Spleen (tissue), 13 donors: ENCODE measurements at places on chromosomes 6 and 20.
A peak's percentile ranks its signal among the peaks of the same experiment; 100 is the strongest.

DNA sequence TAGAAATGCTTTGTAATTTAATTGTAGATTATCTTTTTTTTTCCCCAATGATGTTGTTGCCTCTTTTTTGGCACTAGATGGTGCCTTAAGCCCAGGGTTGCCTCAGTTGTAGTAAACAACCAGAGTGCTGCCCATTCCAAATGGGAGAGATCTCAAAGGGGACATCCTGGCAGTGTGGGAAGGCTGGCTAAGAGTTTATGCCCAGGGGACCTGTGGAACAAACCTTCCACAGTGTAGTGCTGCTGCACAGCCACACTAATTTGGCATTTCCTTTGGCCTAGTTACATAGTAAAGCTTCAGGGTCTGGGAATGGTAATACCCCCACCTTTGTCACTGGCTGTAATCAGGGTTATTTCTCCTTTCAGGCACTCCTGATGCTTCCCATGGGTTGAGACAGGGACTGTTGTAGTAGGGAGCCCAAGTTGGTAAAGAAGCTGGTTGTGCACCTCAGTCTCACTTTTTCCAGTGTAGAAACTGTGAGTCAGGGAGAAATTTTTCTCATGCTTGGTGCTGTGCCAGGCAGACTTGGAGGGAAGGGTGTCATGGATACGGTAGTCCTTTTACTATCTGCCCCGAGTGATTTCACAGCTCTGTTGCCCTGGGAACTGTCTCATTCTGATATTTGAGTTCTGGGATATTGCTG lies 177.8 kb upstream of the ECI2 start:
- no peak for DNase-seq

DNA sequence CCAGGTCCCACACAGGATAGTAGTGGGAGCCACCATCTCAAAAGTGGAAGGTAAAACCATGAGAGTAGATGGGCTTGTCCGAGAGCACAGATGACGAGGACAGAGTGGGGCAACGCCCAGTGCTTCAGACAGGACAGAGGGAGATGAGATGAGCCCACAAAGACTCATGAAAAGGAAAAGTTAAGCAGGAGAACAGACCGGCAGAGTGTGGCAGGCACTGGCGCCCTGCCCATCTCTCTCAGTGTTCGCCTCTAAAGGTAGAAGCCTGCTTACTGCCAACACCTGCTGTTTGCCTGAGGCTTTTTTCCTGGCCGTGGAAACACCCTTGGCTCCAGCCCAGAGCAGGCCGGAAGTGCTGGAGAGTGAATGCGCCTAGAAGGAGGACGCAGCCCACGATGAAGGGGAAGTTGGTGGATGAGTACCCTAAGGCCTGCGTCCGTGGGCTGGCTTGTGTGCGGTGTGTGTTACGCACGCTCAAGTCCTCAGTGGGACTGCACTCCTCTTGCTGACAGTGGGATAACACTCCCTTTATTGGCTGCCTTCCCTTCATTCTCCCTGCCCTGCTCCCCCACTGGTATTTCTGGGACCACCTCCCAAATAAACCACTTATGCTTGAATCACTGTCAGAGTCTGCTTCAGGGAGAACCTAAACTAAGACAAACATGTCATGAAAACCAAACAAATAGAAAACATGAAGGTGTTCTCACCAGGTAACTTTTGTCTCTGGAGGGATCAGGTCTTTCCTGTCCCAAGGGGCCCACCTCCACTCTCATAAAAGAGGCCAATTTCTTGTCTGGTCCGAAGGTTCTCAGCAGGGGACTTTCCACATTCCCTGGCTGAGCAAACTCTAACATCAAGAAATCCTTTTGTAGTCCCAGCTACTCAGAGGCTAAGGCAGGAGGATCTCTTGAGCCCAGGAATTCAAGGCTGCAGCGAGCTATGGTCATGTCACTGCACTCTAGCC lies 9.1 kb upstream of the FOXP4 start:
- DNase-seq, result no peak

DNA sequence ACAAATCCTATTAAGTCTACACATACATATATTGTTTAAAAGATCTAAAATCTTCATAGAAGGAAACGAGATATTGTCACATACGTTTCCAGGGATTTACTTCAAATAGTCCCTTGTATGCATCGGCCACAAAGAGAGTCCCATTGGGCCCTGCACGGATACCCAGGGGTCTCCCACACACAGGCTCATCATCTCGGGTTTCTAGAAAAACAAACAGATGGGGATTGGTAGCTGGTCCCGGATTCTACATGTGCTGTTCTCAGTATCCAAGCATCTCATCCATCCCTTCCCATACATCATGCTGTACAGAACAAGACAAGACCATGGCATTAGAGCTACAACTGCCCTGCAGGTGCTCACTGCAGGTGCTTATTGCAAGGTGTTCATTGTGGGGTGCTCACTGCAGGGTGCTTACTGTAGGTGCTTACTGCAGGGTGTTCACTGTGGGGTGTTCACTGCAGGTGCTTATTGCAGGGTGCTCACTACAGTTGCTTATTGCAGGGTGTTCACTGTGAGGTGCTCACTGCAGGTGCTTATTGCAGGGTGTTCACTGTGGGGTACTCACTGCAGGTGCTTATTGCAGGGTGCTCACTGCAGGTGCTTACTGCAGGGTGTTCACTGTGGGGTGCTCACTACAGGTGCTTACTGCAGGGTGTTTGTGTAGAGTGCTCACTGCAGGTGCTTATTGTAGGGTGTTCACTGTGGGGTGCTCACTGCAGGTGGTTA lies 21.0 kb downstream of the APMAP start:
- DNase-seq, result no peak

GRCh38 chr6:10722570-10722819 lies 375 bp upstream of the TMEM14C start:
- no peak for DNase-seq

- no peak for DNase-seq
These were observed 96.2 kb downstream of the RTN4IP1 start for GRCh38 chr6:106533054-106533453.

GRCh38 chr6:31246051-31246521 lies 25.8 kb downstream of the HLA-C start:
- DNase-seq, result no peak

GRCh38 chr6:31363811-31364210 lies 6.8 kb upstream of the HLA-B start:
- DNase-seq, result no peak

DNA sequence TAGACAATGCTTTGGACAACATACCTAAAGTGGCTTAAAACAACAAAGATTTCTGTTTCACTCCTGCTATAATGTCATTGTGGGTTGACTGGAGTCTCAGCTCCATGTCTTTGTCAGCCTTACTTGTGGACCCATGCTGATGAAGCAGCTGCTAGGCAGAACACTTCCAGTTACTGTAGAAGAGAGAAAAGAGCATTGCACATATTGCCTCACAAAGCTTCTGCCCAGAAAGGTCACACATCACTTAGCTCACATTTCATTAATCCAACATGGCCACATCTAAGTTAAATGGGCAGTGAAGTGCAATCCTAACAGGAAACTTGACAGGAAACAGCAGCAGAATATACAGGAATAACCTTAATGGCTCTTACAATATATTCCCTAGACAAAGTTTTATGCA lies 480.5 kb upstream of the HTR1E start:
- no peak for DNase-seq

- no peak for DNase-seq
These were observed 299.7 kb downstream of the BTBD3 start for GRCh38 chr20:12217382-12217781.

GRCh38 chr20:32980131-32980941 lies 23.9 kb downstream of the SUN5 start:
- peak; percentile 61 for DNase-seq

- no peak for DNase-seq
These were observed 12.1 kb upstream of the MRPS18A start for GRCh38 chr6:43699564-43700186.

- no peak for DNase-seq
These were observed 4.9 kb upstream of the ZFP57 start for GRCh38 chr6:29685718-29686326.

DNA sequence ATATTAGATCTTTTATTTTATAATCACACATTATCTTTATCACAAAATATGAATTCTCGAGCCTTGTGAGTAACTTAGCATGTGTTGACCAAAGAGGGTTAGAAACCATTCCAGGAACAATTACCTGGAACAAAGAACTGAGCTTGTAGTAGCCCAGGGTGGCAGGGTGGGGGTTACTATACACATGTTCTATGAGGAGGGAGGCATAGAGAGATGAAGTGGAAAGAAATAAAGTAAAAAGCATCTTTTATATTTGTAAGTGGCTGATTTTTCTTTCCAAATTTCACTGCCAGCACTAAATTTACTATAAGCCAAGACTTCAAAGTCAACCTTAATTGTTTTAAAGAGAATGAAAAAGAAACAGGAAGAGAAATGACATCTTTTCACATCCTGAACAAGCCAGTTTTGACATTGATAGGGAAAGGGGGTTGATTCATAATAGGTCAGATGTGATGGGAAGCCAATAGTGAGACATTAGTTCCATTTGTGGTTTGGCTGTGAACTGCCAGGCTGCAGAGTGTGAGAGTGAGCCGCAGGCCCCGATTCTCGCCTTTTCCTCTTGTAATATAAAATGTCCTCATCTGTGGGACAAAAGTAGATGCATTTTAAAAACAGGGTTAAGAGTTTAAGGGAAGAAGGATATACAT lies 52.7 kb upstream of the MYB start:
- DNase-seq, result no peak

DNA sequence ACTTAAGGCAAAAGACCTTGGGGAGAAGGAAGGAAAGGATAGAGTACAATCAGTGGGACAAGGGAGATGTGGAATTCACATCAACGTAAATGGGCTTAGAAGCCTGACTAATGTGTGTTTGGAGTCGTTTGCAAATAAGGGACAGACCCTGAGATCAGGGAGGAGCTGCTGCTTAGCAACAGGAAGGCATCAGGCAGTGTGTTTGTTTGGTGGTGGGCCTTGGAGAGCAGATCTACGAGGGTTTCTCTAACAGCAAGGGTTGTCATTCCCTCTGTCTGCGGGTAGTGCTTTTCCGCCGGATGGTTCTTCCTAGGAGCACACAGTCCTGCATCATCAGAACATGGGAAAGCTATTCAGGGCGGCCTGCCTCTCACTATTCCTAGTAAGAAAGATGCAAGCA lies 40.4 kb downstream of the C6orf118 start:
- no peak for DNase-seq

- no peak for DNase-seq
These were observed 4.3 kb downstream of the VAPB start for GRCh38 chr20:58393299-58393698.

- no peak for DNase-seq
These were observed 26.4 kb downstream of the MAP3K4 start for GRCh38 chr6:161017766-161018564.

DNA sequence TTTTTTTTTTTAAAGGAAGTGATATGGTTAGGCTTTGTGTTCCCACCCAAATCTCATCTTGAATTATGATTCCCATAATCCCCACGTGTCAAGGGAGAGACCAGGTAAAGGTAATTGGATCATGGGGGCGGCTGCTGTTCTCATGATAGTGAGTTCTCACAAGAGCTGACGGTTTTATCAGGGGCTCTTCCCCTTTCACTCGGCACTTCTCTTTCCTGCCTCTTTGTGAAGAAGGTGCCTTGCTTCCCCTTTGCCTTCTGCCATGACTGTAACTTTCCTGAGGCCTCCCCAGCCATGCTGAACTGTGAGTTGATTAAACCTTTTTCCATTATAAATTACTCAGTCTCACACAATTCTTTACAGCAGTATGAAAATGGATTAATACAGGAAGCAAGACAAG lies 64.3 kb downstream of the ZFP64 start:
- no peak for DNase-seq

DNA sequence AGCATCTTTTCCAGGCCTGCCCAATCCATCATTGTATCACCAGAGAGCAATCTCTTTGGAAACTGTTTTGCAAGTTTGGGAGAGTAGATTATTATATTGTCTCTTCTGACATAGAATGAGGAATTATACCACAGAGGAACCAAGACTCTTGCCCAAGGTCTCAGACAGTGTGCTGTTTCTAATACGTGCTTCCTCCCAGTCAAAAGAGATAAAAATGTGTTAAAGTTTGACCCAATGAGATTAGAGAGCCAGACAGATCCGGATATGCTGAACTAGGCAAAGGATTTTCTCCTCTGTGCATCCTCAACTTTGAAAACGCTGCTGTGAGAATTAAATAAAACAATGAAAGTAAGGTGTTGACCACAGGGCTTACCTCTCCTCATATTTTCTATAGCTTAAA lies 18.6 kb upstream of the NT5E start:
- DNase-seq, result no peak

- DNase-seq, result peak; percentile 11
These were observed 7.2 kb upstream of the UQCC2 start for GRCh38 chr6:33718713-33719112.

DNA sequence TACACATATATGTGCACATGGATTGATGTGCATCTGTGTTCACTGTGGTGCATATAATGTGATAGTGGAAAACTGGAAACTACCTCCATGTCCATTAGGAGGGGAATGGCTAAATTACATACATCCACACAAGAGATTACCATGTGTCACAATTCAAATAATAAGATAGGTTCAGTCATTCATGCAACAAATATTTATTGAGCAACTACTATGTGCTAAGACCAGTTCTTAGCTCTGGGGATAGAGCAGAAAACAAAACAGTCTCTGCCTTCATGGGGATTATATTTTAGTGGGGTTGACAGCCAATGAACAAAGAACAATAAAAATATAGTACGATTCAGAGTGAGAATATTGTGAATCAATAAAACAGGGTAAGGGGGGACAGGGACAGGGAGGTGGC lies 61.7 kb upstream of the PTGIS start:
- no peak for DNase-seq

DNA sequence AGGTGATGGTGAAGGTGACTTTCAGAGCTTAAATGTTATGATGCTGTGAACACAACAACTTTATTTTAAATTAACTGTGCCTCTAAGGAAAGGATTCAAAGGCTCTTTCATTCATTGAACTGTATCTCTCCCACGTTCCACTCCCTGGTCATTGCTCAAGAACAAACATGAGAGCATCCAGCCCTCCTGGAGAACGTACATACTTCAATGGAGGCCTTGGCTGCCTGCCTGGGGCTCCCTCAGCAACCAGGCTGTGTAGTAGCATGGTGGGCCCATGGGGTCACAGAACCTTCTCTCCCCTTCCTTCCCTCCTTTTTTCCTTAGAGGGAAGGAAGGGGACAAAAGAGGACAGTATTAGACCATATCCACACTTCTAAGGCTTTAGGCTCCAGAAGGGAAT lies 234.3 kb downstream of the CDC5L start:
- DNase-seq, result no peak
